Stimulated activated CD4-positive, alpha-beta T cell treated with anti-CD3 and anti-CD28 coated beads, Interleukin-4, amount 100 ng/mL, for 48 hours (primary cell): ENCODE measurements at places on chromosomes 3 and 15.

GRCh38 chr15:70856177-70856883 lies 2.4 kb upstream of the LARP6 start:
- DNase-seq = no peak

DNA sequence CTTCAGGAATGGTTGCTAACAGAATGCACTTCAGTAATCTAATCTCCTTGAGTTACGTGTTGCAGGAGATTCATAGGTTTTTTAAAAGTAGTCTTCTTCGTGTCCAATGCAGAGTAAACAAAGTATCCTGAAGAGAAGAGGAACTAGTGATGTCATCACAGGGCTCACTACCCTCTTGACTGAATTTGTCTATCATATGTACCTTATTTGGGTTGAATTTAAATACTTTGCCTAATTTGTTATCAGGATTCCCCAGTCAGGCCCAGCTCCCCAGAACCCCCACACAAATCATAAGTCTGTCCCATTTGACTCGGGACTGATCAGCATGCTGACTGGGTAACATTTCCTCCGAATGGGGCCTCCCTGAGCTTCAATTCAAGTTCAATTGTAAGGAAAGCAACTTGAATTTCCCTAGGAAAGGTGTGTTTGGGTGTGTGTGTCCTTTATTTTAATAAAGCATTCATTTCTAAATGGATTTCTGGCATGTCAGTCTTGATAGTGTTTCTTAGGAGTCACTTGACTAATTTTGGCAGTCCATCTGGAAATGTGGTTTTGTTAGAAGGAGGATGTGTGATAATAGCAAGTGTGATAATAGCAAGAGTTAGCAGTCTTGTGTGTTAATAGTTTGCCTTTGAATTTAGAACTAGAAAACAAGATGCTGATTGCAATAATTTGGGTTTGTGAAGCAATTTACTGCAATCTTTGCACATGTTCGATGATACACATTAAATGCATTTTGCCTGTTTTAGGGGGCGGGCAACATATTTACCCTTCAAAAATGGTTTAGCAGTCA lies 21.9 kb downstream of the OXNAD1 start:
- DNase-seq = no peak

DNA sequence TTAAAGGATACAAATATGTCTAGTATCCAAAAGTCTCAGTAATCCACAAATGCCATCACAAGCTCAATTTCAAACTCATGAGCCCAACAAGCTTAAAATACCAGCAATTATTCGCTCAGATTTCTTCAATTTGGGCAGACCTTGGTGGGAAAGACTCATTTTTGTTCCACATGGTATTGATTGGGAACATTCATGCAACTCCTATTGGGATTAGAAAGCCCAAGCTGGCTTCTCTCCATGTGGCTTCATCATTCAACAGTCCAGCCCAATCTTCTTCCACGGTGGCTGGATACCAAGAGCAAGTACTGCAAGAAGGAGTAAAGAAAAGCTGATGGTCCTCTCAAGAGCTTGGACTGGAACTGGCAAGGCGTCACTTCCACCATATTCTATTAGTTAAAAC lies 66.3 kb downstream of the STRIT1 start:
- no peak for DNase-seq

DNA sequence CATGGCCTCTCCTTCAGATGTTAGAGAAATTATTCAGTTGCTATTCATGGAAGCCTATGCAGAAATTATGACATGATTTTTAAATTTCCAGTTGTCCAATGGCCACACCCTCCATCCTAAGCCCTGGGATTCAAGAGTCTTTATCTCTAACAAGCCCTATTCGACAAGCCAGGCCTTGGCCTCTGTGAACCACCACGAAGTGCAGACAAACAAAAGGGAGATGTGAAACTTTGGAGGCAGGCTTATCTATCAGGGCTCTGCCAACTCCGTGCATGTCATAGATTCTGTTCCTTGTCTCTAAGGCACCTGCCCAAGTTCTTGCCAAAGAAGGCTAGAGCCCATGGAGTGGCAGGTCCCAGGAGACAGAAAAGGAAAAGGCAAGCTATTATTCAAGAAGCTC lies 212.4 kb upstream of the ADAMTS9 start:
- DNase-seq = no peak

DNA sequence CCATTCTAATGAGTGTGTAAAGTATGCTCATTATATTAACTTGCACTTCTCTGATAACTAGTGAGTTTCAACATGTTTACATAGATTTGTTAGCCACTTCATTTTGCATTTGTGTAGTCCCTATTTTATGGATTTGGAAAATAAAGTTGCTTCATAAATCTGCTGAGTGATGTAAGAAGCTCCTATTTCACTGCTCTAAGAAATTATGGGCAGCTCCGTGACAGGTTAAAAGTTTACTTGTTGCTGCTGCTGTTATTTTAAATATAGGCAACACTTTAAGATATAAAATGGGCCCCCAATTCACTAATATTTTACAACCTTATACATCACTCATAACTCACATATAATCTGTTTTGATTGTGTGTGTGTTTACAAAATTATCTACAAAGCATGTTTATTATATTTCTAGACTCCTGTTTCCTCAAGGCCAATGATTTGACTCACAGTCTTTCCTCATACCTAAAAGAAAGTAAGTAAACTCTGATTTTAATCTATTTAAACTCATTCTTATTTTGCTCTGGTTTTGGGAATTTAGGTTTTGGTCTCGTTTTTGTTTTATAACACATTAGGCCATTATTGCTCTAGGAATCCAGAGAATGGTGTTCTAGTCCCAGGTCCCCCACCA lies 51.7 kb upstream of the FILIP1L start:
- DNase-seq = no peak

DNA sequence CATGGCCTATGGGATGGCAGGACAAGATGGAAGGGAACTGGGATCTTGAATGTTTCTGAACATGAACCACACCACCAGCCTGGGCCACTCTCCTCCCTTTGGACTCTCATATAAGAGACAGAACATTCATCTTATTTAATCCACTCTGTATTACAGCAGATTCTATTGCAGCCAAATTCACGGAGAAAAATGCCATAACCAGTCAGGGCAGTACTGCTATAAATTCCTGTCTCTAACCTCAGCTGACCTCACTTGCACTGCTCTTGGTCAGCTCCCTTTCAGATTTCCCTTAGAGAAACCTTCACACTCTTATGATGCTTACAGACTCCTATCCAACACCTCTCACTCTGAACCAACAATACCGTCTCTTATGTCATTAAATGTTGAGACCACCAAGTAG lies 101.4 kb downstream of the RYK start:
- DNase-seq = no peak

DNA sequence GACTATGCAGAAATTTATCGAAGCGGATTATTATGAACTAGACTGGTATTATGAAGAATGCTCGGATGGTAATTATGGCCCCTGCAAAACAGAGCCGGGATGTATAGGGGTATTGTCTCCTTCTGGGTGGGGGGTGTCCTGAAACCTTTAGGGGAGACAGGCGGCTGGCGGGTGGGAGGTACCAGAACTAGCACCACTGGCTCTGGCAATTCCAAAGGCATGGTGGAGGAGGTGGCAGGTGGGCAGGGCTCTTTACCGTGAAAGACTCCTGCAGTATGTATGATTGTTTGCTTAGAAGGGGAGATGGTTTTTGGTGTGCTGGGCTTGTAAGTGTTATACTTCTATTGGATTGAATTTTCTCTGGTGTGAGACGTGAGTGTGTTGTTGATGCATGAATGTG lies 58.4 kb downstream of the TRAK1 start:
- no peak for DNase-seq

DNA sequence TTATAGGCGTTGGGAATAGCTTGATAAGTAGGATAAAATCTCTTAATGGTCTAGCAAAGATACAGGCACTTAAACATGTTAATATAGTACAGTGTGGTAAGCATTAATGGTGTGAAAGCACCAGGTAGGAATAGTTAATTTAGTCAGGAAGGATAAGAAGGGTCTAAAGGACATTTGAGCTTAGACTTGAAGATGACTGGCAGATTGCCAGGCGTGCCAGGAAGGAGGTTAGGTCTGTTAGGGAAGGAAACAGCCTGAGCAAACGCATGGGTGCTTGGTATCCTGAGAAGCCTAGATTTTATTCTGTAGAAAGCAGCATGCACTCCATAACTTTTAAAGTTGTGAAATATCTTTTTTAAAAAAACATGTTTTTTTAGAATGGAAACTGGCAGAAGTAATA lies 17.7 kb downstream of the SEC62 start:
- no peak for DNase-seq

DNA sequence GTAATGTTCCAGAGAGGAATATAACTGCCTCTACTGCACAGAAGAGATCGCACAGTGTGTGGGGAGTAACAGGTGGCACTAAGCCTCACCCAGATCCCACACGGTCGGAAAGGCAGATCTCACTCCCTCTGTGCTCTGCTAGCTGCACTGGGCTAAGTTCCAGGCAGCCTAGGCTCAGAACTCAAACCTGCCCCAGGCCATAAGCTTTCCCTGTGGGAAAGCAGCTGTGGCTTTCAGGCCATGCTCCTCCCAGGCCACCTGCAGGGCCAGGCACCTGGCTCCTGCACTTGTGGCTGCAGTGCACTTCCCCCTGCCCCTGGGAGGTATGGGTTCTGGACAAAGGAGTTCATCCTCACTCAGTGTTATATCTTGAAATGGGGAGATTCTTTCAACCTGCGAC lies 27.5 kb downstream of the PCCB start:
- DNase-seq = no peak

DNA sequence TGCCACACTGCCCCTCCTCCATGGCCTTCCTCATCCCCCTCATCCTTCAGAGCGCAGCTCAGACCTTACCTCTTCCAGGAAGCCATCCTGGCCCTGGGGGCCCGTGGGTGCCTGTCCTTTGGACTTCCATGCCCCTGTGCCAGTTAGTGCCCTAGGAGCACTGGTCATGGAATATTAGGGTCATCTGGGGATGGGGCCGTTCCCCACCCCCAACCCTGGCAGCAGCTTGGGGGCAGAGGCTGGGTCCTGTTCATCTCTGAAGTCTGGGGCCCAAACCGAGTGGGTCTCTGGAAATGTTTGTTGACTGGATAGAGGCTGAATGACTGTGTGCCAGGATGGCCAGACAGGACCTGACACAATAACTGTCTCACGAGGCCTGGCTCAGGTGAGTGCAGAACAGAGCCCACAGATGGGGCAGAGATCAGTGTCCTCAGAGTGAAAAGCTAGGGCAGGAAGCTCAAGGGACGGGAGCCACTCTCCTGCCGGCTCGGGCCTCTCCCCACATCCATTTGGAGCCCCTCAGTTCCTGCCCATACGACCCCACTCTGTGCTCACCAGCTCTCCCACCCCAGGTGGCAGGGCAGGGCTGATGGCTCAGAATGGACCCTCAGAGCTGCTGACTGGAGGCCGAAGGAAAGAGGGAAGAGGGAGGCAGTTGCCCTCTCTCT lies 62.5 kb downstream of the TLE3 start:
- no peak for DNase-seq

GRCh38 chr3:27428446-27428845 lies 55.7 kb downstream of the SLC4A7 start:
- no peak for DNase-seq

GRCh38 chr3:30658328-30659052 lies 52.1 kb downstream of the TGFBR2 start:
- no peak for DNase-seq

GRCh38 chr3:71478568-71478967 lies 105.0 kb downstream of the FOXP1 start:
- peak; percentile 64 for DNase-seq

DNA sequence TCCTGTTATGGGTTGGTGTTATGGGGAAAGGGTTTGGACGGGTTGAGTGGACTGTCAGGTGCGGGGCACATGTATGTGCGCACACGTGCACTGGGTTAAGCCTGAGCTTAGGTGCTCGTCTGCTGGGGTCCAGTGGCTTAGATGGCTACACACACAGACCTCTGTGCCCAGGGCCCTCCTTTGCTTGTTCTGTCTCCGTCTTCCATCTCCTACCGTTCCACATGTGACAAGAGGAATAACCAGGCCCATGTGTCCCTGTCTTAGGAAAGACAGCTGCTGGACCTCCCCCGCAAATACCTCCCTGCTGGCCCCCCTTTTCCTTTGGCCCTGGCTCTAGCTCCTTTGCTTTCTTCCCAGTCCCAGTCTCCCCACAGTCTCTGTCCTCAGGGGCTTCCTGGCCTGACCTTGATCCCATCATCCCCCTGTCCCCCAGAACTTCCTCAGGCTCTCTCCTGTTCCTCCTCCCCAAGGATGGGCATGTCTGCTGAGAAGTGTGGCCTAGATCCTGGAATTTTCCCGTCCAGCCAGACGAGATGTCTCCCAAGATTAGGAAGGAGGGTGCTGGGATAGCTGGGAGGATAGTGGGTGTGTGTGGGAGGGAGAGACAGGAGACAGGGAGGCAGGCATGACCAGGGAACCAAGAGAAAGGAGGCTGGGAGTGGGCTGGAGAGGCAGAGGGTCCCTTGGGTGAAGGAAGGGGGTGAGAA lies 797 bp upstream of the THPO start:
- no peak for DNase-seq

GRCh38 chr3:117761703-117762620 lies 1052.4 kb downstream of the TUSC7 start:
- no peak for DNase-seq

GRCh38 chr3:157239082-157239704 lies 79.2 kb upstream of the CCNL1 start:
- peak; percentile 72 for DNase-seq

GRCh38 chr15:95170561-95171380 lies 939.4 kb downstream of the MCTP2 start:
- DNase-seq = no peak

- DNase-seq = no peak
Observed at GRCh38 chr3:71987828-71988227, 202.9 kb upstream of the PROK2 start.

DNA sequence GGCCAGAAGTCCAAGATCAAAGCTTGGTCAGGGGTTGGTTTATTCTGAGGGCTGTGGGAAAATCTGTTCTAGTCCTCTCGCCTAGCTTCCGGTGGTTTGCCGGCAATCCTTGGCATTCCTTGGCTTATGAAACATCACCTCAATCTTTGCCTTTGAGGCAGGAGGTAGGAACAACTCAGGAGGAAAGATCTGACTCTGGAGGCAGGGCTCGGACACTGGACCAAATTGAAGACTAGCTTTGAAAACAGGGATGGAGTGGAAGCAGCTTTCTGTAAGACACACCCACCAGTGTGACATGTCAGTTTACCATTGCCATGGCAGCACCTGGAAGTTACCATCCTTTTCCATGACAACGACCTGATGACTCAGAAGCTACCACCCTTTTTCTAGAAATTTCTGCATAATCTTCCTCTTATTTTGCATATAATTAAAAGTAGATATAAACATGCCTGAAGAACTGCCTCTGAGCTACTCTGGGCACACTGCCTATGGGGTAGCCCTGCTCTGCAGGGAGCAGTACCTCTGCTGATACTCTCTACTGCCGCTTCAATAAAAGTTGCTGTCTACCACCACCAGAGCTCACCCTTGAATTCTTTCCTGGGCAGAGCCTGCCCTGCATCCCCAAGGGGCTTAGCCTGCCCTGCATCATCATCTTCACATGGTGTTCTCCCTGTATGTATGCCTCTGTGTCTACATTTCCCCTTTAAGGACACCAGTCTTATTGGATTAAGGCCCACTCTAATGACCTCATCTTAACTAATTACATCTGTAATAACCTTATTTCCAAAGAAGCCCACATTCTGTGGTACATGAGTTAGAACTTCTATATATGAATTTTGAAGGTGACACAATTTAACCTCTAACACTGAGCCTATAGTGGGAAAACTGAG lies 38.3 kb upstream of the TM4SF4 start:
- no peak for DNase-seq
